Stimulated activated CD4-positive, alpha-beta T cell treated with anti-CD3 and anti-CD28 coated beads, Interleukin-1b, Interleukin-23, amount 100 ng/mL, for 48 hours (primary cell): ENCODE measurements at places on chromosomes 7 and 10.

GRCh38 chr10:63106111-63106755, 26.9 kb upstream of the NRBF2 start:
- DNase-seq: no peak

DNA sequence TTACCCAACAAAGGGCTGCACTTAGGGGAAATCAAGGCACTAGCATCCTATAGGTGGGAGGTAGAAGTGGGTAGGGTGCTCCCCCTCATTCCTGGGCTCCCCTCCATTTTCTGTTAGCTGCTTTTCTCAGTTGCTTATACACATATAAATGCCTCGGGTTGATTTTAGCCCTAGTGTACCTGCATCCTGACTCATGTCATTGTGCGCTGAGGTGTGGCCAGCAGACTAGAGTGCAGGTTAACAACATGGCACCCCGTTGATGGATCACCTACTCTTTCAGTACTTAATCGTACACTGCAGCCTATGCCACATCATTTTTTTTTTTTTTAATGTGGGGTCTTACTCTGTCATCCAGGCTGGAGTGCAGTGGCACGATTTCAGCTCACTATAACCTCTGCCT, 144.0 kb upstream of the ITGB1 start:
- no peak for DNase-seq

GRCh38 chr10:125373546-125373945, 213.2 kb upstream of the CTBP2 start:
- no peak for DNase-seq

DNA sequence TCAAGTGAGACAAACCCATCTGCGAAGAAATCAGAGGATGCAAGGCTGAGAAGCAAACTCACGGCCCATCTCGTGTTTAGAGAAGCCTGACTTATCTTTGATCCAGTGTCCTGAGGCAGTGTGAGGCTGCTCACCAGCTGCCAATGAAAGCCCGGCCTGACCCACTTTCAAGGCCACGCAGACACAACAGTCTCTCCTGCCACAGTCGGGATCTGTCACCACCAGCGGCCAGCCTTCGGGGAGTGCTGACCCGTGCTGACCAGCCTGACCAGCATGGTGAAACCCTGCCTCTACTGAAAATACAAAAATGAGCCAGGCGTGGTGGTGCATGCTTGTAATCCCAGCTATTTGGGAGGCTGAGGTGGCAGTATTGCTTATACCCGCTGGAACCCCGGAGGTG, 7.4 kb upstream of the DNAJB6 start:
- no peak for DNase-seq

DNA sequence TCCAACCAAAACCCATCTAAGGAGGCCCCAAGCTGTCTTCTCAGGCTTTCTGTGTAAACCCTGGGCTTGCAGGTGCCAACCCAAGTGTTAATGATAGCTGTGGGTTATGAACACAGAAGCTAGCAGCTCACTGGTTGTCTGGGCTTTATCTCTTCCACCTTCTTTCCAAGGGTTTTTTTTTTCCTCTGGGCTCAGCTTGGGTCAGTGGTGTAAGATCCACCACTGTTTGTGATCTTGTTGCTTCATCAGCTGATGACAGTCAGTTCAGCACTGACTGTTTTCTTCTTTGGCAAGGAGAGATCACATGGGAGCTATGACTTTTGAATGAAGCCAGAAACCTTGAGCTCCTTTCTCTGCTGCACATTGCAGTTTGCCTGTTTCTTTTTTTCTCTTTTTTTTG, 4.6 kb downstream of the GTPBP4 start:
- DNase-seq: no peak

- no peak for DNase-seq
These were observed 199.4 kb downstream of the HDAC9 start for GRCh38 chr7:18694911-18695310.

- DNase-seq: no peak
These were observed 34.6 kb downstream of the CARD11 start for GRCh38 chr7:3009086-3009485.

GRCh38 chr10:133393401-133394063, 425 bp upstream of the MTG1 start:
- no peak for DNase-seq

DNA sequence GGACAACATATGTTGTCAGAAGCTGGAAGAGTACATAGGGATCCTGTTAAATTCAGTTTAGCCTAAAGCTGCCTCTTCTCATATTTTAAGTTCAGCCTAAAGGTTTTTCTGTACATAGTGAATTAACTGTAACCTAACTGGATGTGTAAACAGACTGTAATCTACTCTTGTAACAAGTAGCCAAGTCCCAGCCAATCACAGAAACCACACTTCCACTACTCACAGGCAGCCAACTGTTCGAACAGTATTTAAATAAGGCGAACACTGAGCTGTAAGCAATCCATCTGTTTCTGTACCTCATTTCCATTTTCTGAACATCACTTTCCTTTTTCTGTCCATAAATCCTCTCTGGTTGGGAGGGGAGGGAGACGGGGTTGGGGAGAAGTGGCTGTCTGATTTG, 15.0 kb upstream of the STN1 start:
- no peak for DNase-seq

DNA sequence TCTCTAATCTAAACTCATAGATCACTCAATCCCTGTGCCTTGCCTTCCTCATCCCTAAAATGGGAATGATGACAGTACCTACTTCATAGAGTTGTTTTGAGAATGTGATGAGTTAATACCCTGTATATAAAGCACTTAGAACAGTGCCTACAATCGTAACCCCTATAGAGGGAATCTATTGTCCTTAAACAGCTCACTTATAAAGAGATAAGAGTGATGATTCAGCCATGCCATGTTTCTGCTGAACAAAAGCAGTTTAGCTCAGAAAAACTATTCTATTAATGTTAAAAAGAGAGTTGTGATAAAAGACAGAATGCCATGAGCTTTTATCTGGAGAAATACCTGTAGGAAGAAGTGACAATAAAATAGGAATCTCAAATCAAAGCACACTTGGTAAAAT, 63.6 kb downstream of the CUBN start:
- no peak for DNase-seq

DNA sequence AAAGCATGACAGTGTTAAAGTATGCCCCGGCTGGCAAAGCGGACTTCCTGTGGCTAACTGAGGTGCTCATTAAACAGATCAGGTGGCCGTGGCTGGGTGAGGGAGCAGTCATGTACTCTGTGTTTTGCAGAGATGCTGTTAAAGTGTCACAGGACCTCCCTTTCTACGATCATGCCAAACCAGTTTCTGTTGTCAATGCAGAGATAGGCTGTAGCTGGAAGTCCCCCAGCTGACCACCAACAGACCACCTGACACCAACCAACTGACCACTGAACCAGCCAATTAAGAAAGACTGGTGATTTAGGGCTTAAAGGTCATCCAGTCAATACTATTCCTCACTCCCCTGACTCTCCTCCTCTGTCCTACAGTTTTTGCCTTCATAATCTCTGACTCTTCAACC, 431.1 kb upstream of the LRGUK start:
- DNase-seq: no peak

- peak; percentile 7 for DNase-seq
These were observed 85.8 kb downstream of the GSAP start for GRCh38 chr7:77330169-77330882.

DNA sequence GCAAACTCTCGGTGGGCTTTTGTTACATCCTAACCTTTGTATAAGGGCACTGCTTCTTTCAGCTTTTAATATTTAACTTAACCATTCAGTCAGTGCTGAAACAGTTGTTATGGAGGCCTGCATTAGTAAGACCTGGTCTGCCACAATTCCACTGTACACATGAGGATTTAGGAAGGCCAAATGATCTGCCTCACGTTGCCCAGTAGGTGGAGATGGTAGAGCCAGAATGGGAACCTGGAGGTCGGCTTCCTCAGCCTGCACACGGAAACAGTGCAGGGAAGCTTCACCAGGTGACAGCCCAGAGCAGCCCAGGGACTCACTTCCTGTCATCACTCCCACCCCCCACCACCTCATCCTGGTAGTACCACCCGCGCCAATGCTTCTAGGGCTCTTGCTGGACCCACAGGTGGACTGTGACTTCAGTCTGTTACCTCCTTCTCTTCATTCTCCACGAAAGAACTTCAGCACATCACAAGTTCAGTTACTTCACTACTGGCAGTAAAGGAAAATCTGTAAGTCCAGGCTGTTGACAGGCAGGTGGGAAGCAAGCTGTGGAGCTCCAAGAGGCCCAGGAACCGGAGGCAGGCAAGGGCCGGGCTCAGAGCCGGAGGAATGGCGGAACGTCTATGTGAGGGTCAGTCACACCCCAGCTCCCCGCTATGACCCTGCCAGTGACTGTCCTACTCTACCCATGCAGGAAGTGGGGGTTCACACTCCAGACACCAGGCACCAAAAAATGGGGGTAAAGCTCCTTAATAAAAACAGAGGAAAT, 480.3 kb upstream of the C7orf33 start:
- no peak for DNase-seq

DNA sequence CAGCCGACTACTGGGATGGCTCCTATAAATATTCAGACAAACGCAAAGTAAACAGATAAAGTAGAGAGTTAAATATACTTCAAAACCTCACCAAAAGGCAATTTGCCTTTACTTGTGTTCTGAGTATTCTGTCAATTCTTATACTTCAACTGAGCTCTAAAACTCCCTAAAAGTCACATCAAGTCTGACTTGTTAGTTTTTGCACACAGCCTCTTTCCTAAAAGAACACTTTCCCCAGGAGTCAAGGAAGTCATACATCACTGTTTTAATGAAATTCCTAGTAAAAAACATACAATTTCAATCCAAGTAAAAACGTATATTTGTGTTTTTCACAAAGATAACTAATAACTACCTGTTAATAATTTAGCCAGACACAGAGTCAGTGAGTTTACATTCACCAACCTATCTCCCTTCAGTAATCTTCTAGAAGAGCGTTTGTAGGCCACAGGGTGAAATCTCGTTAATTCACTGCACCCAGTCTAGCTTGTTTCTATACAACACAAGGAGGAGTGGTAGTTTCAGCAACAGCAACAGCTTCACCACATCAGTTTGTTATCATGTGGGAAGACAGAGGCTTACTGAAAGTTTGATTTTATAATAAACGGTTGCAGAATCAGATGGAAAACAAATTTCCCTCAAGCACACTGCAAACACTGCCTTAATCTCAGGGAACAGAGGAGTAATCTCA, 2.7 kb downstream of the COBL start:
- no peak for DNase-seq

- no peak for DNase-seq
These were observed 28.2 kb downstream of the LYZL1 start for GRCh38 chr10:29317027-29317420.

DNA sequence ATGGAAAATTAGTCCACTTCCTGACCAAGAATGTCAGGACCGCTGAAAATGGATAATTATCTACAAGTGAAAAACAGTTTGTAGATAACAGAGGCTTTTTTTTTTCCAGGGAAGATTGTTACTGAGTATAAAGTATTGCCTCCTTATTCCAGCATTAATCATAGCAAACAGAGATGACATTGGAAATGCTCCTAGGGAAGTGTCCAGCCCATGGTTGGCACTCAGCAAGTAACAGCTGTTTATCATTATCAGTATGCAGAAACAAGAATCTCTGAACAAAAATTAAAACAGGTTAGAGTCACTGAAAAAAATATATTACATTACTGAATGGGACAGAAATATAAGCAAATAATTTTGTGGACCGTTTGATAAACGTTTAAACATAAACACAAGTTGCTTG, 14.6 kb downstream of the FGL2 start:
- no peak for DNase-seq

- peak; percentile 28 for DNase-seq
These were observed 4.0 kb upstream of the LEP start for GRCh38 chr7:128236924-128237586.

DNA sequence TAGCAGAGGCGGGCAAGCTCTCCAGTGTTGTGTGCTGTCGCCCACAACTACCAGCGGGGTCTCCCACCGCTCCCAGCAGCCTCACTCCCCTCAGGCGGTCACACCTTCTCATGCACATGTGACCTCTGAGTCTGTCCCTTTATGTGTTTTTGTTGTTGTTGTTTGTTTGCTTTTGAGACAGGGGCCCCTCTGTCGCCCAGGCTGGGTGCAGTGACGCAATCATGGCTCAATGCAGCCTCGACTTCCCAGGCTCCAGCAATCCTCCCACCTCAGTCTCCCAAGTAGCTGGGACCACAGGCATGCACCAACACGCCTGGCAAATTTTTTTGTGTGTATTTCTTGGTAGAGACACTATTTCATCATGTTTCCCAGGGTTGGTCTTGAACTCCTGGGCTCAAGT, 1.5 kb downstream of the CPSF4 start:
- DNase-seq: no peak

DNA sequence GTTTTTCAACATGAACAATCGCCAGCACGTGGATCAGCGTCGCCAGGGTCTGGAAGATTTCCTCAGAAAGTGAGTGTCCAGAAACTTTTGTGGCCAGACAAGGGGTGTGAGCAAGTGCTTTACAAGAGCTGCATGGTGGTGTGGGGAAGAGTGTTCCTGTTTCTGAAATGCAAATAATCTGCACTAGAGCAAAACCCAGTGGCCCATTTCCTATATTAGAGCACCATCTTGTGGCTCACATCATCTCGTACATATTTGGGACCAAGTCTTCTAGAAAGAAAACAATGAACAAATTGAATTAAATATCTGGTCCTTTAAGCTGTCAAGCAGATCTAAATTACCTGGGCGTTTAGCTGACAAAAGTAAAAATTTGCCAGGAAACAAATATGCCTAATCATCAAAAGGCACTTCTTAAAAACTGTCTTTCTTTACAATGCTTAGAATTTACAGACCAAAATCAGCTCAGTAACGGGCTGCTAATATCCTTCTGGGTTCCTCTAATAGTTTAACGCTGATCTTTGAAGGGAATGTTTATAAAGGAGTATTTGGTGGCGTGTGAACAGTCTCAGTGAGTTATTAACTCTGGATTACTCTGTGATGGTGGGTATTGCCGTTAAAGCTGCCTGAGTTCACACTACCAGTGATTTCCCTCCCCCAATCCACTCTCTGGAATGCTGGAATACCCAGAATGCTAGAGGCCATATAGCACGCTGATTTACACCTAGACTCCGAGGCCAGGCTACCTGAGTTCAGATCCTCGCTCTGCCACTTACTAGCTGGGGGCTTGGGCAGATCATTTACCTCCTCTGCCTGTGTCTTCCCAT, 73.6 kb downstream of the SNX10 start:
- DNase-seq: peak; percentile 37

- peak; percentile 21 for DNase-seq
These were observed 393 bp downstream of the ZNF467 start for GRCh38 chr7:149772956-149773434.

- no peak for DNase-seq
These were observed 72.5 kb upstream of the CC2D2B start for GRCh38 chr10:95835149-95835860.

GRCh38 chr10:10527861-10528562, 489.7 kb upstream of the CELF2 start:
- no peak for DNase-seq
